Skeletal muscle cell (primary cell): ENCODE measurements at places on chromosomes 3 and 15.

GRCh38 chr3:9727041-9727595, 4.4 kb upstream of the BRPF1 start:
- no peak for DNase-seq

GRCh38 chr3:126376444-126376843, 18.3 kb upstream of the CFAP100 start:
- DNase-seq, result no peak

DNA sequence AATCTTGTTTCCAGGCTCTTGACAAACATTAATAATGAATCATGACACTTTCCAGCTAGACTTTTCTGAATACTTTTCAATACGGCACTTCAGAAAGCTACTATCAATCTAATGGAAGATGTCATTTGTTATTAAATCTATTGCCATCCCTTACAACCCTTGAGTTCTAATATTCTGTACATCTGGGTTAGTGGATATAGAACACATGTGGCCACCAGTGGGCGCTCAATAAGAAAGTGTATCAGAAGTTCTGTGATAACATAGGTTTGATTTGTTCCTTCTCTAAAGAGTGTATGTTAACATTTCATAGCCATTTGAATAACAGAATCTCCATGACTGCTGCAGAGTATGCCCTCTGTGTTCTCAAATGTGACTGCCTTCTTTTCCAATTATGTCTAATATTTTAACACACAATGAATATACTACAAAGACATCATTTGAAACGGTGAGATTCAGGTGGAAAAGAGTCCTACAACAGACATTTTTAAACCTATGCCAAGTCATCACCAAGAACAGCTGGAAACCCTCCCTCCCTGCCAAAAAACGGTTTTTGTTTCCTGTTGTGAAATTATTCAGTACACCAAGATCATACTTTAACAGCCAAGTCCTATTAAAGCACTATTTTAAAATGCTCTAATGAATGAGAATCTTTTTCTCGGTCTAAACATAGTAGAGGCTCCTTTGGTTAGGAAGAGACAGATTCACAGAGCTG, 22.2 kb downstream of the ALDH1A2 start:
- no peak for DNase-seq

GRCh38 chr3:76986876-76987474, 52.9 kb upstream of the ROBO2 start:
- no peak for DNase-seq

- DNase-seq, result no peak
Observed at GRCh38 chr3:174862101-174862500, 3.0 kb downstream of the NAALADL2 start.

- DNase-seq, result no peak
Observed at GRCh38 chr3:176992565-176992964, 204.7 kb downstream of the TBL1XR1 start.

DNA sequence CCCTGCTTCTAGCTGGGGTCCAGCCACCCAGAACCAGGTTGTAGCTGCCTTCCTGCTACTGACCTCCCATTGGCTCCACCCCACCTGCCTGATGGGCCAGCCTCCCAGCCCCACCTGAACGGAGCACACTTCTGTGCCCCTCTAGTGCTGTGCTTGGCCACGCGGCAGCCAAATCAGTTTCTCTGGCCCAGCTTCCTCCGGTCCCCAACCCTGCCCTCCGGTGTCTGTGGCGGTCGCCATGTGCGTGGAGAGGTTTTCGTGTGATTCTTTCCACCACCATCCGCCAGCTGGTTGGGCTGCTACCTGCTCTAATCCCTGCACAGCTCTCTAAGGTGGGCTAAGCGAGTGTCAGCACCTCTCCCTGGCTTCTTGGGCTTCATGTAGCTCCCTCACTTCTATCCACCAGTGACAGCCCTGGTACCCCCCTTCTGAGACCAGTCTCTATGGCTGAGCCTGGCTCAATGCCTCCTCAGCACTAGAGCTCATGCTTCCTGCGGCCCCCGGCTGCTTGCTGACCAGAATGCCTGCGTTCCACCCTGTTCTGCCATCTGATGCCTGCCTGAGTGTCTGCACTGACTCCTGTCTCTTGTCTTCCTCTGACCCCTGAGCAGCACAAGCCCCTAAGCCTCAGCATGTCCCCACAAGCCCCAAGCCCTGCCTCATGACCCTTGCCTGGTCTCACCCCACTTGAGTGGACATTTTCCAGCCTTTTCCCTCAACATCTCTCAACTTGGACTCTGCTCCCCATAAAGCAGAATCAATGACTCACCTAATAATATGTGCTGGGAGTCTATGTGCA, 23.2 kb upstream of the MAGEF1 start:
- no peak for DNase-seq

DNA sequence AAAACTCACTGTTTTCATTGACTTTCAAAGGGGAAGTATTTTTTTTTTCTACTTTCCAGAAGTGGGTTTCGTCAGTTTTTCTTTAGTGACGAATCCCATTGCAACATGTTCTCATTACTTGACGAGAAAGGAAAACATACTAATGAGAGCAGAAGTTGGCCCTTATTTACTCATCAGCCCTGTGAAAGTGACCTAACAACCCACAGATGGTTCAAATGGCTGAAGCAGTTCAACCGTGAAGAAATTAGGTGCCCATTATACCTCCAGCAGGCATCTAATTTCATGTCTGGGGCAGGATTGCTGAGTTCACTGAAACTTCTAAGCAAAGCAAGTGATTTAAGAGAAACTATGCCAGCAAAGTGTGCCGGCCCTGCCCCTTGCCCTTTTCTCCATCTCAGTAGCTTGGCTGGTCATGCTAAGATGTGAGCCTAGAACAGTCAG, 9.0 kb downstream of the AQP9 start:
- no peak for DNase-seq

DNA sequence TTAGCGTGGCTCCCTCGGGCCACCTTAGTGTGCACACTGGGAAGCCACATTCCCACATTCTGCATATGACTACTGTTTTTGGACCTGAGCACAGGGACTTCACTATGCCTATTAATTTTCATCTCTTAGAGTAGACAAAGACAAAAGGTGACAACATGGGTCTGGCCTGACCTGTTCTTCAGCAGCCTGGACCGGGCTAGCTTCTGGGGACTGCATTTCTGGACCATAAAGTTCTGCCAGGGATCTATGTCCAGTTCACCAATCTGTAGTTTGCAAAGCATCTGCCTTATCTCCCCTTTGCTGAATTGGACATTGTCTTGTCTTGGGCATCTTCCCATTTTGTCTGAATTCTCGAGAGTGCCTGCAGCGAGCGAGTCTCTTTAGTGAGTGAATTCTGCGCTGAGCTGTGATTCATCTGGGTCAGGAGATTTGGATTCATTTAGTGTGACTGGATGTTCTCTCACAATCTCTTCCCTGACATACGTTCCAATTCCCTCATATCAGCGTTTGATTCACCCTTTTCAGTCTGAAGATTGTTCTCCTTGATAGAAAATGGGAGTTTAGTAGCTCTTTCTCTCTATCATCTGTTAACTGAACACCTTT, 112.2 kb upstream of the PLXNA1 start:
- peak; percentile 24 for DNase-seq

GRCh38 chr15:73796331-73796831, 43.2 kb upstream of the INSYN1 start:
- no peak for DNase-seq
